Activated gamma-delta T cell treated with Interleukin-2 at 50 U/mL for 16 hours (primary cell): ENCODE measurements at places on chromosomes 12 and 14.
A peak's percentile ranks its signal among the peaks of the same experiment; 100 is the strongest.

DNA sequence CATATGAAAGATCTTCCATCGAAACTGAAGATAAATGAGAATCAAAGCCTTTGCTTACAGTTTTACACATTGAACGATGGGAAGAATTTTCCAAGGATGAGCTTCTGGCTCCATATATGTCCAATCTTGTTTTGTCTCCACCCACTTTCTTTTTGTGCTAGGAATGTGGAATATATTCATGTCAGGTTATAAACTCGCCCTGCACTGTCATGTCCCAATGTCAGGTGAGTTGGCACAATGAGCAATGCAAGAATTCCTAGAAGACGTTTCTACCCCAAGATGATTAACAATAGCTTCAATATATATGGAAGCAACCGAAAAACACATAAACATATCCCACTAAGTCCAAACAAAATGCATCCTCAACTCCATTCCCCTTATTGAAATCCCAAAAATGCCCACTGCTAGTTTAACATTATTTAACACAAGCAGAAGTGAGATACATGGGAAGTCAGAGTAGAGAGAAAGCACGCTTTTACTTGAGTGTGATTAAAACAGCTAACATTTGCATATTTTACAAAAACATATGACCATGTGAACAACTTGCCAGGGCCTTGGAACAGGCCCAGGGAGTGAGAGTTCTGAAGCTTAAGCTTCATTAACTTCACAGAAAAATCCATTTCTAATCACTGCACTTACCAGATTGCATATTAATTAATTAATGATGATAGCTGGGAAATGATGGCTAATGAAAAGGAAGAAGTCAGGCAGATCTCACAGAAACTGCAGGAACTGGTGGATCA, 233.9 kb downstream of the GXYLT1 start:
- no peak for DNase-seq

- no peak for DNase-seq
Observed at GRCh38 chr12:27960821-27961220, 11.7 kb downstream of the PTHLH start.

GRCh38 chr14:92670643-92671366, 77.6 kb downstream of the LGMN start:
- no peak for DNase-seq

GRCh38 chr12:110844551-110845338, 2.0 kb upstream of the CCDC63 start:
- no peak for DNase-seq

DNA sequence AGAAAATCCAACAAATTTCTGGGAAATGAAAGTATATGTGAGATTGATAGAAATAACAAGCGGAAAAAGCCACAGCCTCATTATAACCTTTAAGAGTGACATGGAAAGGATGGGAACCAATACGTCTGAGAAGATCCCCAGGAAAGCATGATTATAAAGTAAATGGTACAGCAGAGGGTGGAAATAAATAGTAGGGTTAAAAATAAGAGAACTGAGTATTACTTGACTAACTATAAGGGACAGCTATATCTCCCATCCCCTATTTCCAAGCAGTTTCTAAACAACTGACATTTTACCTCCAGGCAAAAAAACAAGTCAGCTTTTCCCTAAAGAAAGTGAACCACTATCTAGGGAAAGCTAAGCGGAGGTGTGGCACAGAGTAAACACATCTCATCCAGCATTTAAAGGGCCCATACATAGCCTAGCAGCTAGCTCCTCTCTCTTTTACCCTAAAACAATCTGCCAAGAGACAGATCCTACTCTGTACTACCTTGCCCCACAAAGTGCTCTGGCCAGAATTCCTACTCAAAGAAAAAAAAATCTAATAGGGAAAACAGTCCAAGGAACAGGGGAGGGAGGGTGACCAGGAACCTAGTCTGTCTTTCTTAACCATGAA, 11.2 kb downstream of the OSBPL8 start:
- DNase-seq, result no peak

DNA sequence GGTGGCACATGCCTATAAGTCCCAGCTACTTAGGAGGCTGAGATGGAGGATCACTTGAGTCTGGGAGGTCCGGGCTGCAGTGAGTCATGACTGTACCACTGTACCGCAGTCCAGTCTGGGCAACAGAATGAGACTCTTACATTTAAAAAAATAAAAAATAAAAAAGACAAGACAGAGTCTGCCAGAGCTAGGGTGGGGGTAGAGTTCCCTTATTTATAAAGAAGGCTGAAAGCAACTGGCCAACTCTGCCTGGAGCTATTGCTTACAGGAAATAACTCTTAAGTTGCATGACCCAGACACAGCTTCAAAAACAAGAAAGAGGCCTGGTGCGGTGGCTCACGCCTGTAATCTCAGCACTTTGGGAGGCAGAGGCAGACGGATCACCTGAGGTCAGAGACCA, 31.5 kb downstream of the NUMB start:
- no peak for DNase-seq

DNA sequence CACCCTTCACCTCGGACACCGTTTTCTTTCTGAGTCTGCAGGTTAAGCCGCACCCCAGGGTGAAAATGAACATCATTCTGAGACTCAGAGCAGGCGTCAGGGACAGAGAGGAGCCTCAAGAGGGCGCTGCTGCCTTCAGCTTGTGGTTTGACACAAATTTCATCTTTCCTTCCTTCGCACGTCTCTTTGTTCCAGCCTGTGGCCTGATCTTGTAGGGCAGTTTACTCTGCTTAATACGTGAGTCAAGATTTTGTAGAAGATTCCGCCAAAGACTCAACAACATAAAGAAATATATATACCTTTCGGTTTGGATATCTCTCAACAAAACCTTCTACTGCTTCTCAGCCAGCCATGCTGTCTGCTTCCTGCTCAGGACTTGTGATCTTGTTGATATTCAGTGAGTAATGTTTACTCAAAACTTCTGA, 329.3 kb upstream of the OR4E1 start:
- DNase-seq, result peak; percentile 66

- no peak for DNase-seq
Observed at GRCh38 chr14:100083706-100084105, 18.5 kb downstream of the EVL start.

DNA sequence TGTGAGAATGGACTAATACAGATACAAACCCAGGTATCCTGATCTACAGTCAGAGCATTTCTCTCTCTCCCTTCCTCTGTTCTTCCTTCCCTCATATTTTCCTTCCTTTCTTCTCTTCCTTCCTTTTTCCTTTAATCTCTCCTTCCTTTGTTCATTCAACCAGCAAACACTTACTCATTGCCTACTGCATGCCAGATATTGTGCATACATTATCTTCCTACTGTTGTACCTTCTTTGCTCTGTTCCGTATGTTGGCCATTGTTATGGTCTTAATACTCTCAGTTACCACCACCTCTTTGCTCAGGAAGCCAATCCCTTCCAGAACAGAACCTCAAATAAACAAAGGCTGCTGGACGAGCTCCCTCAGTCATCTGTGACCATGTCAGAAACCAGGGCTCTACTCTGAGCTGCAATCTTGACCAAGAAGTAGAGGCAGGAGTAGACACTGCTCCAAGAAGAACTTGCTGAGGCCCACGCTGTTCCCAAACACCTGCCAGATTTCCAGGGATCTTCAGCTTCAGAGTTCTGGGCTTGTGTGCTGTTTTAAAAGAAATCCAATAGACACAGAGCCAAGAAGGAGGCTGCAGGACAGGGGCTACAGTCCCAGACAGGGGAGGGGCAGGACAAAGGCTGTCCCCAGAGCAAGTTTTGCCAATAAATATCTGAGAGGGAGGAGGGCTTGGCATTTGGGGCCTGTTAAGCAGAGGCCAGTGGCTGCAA, 526.7 kb upstream of the TBX3 start:
- DNase-seq, result no peak
